Dorsolateral prefrontal cortex (tissue), 122 donors: ENCODE measurements at places on chromosomes 12 and 14.
A peak's percentile ranks its signal among the peaks of the same experiment; 100 is the strongest.

DNA sequence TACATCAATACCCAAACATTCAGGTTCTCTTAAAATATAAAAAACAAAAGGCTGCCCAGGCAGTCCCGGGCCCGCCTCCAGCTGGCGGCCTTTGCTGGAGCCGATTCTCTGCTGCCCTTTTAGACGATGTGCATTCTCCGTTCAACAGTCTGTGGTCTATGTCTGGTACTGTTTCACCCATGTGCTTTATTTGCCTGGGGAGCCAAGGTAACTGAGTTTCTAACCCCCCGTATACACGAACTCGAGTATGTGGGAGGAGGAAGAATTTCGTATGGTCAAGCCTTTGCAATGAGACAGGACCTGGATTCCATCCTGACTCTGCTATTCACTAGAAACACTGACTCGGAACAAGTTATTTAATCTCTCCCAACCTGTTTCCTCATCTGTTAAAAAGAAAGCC is 54.1 kb upstream of the GPR68 start:
- no peak for DNase-seq

DNA sequence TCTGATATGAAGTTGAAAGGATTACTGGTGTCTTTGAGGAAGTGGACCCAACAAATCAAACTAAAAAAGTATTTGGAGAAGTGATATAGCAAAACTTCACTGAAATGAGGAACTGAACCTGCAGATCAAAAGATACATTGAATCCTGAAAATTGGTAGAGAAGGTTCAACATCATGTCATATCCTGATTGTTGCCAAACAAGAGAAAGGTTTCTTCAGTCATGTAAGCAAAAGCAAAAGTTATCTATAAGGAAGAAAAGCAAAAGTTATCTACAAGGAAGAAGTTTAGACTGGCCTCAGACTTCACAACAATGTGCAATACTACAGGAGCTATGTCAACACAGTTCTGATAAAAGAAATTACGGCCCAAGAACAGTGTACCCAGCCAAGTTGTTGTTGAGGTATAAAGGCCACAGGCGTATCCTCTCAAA is 142.7 kb downstream of the RAD51B start:
- no peak for DNase-seq

- DNase-seq = no peak
Observed at GRCh38 chr14:54890788-54891187, 11.8 kb downstream of the GCH1 start.

GRCh38 chr14:58805605-58806409 is 168.0 kb downstream of the DACT1 start:
- no peak for DNase-seq

GRCh38 chr14:25869854-25870253 is 728.0 kb downstream of the NOVA1 start:
- no peak for DNase-seq

GRCh38 chr14:42214981-42215491 is 608.4 kb downstream of the LRFN5 start:
- DNase-seq = no peak

DNA sequence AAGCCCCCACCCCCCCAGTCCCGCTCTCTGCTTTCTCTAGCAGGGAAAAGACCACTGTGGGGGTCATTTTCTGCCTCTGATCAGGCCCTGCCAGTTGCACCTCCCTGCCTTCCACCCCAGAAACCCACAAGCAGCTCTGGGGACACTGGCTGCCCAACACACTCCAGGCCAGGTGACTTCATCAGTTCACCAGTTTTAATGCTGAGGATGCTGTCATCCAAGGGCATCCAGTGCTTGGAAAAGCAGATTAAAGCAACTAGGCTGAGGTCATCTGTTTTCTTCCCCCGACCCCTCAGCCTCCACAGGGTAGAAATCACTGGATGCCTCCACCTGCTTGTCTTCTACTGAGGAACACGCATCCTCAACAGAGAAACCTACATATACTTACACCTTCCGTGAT is 282.4 kb downstream of the DPF3 start:
- no peak for DNase-seq

- DNase-seq = no peak
Observed at GRCh38 chr12:38124247-38125012, 192.1 kb upstream of the ALG10B start.

DNA sequence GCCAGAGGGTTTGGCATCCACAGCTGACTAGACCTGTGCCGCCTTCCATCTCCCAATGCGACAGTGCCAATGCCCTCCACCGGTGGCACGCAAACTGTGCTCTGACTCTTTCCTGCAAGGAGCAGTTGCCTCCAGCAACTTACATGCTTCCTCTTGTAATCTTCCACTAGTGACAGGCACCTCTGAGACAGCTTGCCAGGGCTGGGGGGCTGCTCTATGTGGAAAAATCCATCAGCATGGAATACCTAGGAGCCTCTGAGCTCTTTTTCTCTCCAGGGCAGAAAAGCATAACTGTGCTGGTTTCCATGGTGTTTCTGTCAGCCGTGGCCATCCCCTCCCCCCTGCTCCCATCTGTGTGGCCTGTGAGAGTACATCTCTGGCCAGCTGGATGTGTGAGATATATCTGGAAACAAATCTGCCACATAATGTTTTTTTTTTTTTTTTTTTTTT is 110.6 kb downstream of the MYRFL start:
- peak; percentile 46 for DNase-seq

- DNase-seq = no peak
Observed at GRCh38 chr14:76696791-76697190, 64.5 kb upstream of the VASH1 start.

GRCh38 chr12:96183734-96184370 is 10.3 kb upstream of the ELK3 start:
- DNase-seq = no peak
